ENCODE measurements at places on chromosomes 4 and X.

DNA sequence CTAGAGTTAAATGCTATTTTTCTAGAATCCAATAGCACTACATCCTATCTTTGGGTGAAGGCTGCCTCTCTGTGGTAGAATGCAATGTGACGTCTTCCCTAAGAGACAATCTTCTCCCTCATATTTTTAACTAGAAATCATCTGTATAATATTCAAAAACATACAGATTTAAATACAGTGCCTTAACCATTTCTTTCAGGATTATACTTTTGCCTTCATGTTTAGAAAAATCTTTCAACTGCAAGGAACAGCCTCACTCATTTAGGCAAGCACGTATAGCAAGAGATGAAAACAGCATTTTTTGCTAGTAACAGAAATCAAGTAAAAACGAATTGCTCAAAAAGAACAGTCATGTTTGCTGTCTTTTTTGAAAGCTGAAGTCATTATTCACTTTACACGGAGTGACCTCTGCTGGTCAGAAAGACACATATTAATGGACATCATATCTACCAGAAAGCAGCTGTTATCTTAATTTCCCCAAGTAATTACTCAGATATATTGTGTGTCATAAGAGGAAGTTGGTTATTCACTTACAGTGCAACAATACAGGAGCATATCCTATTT lies 422.3 kb downstream of the STPG2 start:
- DNase-seq: no peak

DNA sequence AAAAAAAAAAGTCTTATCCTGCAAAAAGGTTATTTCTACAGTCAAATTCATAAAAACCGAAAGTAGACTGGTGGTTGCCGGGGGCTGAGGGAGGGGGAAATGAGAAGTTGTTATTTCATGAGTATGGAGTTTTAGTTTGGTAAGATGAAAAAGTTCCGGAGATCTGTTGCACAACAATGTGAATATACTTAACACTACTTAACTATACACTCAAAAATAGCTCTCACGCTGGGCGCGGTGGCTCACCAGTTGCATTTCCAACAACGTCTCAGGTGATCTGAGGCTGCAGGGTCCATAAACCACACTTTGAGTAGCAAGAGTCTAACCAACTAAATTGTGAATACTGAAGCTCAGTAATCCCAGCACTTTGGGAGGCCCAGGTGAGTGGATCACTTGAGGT lies 52.4 kb downstream of the ANOS1 start:
- DNase-seq: no peak

DNA sequence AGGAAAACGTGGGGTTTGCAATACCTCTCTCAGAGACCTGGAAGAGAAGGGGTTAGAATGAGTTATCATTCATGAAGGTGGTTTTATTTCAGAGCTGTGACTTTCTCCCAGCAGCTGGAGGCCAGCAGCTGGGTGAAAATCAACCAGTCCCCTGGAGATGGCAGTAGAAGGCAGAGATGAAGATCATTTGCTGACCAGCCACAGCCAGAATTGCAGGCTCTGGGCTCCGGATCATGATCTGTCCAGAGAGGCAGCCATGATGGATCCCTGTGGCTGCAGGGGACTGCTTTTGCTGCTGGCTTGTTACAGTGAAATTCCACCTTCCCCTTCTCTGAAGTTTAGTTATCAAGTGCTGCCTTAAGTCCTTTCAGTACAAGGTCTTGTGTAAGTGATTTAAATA lies 46.9 kb upstream of the TAB3 start:
- DNase-seq: no peak

DNA sequence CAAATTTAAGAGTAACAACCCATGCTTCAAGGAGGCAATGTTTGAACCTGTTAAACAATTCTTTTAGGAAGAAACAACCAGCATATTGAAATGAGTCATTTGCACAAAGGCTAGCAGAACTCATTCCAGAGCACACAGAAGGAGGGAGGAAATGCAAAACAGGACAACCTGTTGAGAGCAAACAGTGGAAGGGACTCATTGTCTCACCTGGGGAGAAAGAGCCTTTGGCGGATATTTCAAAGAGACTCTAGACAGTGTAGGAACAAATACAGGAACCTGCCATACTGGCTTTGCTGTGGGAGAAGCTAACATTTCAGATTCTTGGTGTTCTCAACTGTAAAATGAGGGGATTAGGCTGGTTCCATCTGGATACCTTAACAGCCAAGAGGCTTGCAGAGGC lies 14.8 kb upstream of the RASGEF1B start:
- DNase-seq: no peak

DNA sequence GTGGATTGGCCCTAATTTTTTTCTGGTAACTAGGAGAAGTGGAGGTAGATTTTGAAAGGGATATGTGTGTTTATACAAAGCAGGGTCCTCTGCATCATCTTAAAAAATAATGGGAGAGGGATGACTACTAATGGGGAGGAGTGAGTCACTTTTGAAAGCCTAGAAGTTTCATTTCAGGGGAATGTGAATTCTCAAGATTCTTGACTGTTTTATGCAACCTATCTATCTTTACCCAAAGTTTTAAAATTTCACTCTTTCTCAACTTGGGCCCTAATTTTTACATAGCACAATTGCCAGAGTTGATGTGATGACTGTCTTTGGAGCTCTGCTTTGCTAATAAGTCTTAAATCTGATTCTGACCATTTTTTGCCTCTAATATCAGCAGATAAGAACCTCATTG lies 445.2 kb downstream of the GRXCR1 start:
- DNase-seq: no peak

DNA sequence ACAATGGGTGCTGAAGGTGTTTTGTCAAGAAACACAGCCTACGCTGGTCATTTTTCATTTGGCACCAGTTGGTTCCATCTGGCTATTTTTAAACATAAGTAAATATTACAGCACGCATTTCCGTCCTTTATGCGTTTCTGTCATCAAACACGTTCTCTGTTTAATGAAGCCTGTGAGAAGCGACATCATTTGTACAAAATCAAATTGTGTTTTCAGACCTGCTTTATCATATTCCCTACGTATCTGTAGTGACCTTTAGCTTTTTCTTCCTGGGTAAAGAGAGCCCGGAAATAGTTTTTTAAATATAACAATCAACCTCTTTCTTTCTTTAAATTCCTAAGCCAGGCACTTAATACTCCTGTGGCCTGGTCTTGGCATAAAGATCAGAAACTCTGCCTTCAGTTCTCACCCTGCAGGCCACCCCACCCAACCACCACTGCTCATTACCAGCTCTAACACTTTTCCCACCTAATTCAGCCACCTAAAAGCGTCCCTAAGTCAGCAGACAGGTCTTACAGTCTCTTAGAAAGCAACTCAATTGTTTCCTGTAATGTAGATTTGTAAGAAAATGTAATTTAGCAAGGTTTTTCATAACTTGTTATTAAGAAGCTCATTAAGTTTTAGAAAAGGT lies 30.4 kb downstream of the ACSL1 start:
- no peak for DNase-seq

GRCh38 chr4:68359508-68359907 lies 9.6 kb upstream of the YTHDC1 start:
- no peak for DNase-seq

DNA sequence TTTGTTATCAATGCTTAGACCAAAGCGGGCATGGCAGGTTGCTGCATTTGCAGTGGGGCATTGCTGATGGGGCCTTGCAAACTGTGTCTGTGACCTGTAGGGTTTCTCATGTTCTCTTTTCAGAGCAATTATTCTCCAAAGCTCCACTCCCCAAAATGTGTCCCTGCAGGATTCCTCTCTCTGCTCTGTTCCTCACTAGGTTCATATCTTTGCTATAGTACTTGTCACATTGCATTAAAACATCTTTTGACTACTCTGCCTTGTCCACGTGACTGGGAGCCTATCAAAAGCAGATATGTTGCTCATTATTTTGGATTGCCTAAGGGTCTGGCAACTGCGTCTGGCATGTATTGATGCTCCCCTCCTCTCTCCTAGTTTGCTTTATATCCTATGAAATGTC lies 177.7 kb upstream of the MID1 start:
- DNase-seq: no peak

DNA sequence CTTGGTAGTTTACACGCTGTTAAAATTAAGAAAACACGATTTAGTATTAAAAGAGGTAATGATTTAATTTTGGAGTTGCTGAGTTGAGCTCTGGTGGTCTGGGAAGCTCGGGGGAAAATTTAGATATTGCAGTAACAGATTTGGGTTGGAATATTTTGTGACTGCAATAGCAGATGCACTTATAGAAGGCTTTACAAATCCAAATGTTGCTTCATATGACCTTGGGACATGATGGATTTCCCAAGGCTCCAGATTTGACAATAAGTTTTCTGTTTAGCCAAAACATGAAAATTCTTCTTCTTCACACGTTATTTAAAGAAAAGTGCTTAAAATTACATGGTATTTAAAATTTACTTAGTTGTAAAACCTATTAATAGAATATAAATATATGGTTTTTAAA lies 302.0 kb downstream of the SPRY1 start:
- no peak for DNase-seq

DNA sequence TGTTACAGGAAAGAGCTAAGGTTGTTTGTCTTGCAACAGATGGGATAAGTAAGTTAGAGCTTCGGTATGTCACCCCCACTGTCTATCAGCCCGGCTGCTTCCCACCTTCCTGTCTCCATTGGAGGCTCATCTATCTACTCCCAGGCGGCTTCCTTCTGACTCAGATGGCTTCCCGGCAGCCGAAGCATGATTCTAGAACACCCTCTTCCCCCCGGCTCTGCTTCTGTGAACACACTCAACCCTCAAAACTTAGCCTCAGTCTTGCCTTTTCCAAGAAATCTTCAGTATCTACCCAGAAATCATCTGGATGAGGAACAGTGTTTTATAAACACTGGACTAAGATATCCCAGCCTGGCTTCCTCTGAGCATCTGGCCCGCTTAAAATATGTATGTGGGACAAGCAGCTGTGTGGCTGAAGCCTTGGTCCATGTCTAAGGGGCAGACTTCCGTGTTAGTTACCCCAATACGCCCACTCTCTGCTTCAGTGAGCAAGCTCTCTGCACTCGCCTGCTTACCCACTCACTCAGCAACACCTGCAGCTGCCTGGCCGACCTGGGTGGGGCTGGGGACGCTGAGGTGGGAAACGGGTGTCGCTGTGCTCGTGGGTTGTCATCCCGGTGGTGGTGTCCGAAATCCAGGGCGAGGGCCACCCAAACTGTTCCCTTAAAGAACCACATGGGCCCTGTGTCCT lies 12.0 kb upstream of the SLC2A9 start:
- no peak for DNase-seq

DNA sequence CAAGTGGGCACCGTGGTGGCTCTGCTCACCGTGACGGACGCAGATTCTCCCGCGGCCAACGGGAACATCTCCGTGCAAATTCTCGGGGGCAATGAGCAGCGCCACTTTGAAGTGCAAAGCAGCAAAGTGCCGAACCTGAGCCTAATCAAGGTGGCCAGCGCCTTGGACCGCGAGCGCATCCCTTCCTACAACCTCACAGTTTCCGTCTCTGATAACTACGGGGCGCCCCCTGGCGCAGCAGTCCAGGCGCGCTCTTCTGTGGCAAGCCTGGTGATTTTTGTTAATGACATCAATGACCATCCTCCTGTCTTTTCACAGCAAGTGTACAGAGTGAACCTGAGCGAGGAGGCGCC lies 2.7 kb downstream of the FAT4 start:
- DNase-seq: peak; percentile 45

DNA sequence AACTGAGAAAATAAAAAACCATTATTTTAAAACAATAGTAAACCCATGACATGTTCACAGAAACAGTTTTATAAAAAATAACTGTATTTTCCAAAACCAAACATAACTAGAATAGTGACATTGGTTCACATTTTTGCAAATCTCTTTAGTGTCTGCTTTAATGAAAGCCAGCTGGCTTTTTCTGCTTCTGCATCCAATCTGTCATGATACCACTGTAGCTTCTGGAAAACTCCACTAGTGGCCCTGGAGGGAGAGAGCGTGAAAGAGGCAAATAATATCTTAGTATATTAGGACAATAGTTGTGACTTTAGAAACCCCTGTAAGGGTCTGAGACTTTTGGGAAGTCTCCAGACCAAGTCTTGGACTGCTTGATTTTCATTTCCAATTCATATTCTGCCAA lies 31.1 kb downstream of the FGFBP1 start:
- DNase-seq: no peak

- DNase-seq: no peak
Observed at GRCh38 chrX:29627833-29628232, 587.5 kb upstream of the MAGEB2 start.

DNA sequence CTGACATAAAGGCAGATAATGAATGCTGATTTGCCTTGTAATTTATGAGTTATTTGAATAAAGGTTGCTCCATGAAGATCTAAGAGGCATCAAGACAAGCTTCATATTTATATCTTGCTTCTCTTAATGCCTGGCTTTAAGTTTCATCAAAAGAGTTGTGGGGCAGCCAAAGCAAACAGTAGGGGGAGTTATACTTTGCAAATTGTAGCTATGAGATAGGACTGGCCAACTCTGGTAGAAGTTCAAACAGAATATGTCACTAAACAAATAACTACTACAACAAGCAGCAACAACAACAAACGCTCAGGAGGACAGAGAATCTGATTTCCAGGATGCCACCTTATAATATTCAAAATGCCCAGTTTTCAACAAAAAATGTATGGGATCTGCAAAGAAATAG lies 69.1 kb upstream of the PLAC1 start:
- no peak for DNase-seq

- no peak for DNase-seq
Observed at GRCh38 chrX:29461039-29461438, 754.3 kb upstream of the MAGEB2 start.
